ENCODE measurements at places on chromosomes 7 and 10.

DNA sequence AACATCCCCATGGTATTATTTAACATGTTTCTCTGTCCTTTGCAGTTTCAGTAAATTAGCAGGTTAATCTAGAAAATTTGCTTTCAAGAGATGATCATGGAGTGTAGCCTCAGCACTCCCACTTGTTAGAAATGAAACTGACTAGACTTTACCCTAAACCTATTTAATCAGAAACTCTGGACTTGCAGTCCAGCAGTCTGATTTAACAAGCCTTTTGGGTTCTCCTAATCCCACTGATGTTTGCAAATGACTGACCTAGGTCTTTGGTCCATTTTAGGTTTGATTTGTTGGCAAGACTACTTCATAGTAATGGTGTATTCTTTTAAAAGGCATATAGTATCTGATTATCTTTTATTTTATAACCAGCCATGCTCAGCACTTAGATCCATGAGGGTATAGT, 55.5 kb upstream of the SLC25A13 start:
- DNase-seq, result no peak

DNA sequence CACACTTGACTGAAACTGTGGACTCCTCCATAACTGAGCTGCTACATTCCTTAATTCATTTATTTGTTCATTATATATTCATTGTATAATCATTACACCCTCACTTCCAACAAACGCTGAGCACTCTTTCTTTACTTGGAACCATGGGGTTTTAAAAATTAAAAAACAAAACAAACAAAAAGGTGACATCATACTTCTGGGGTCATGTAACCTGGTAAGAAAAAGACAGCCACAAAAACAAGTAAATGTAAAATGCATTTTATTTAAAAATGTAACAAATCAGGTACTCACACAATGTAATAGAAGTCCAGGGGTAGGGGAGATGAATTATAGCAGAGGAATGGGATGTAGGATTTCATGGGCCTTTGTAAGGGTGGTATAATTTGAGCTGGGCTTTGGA, 25.1 kb downstream of the PLEKHS1 start:
- no peak for DNase-seq

DNA sequence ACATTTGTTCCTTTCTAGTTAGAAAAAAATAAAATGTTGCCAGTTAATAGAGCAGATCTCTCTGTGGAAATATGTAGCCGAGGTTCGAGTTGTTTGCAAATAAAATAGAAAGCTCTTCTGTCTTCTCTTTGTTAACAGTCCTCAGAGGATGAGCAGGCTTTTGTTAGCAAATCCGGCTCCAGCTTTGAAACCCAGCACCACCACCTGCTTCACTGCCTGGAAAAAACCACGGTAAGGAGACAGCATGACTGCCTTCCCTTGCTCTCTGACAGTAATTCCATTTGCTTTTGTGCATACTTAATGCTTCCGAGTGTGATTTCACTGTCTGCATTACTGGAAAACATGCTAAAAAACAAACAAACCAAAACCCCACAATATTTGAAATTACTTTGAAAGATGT, 115.6 kb downstream of the TSPAN12 start:
- no peak for DNase-seq

DNA sequence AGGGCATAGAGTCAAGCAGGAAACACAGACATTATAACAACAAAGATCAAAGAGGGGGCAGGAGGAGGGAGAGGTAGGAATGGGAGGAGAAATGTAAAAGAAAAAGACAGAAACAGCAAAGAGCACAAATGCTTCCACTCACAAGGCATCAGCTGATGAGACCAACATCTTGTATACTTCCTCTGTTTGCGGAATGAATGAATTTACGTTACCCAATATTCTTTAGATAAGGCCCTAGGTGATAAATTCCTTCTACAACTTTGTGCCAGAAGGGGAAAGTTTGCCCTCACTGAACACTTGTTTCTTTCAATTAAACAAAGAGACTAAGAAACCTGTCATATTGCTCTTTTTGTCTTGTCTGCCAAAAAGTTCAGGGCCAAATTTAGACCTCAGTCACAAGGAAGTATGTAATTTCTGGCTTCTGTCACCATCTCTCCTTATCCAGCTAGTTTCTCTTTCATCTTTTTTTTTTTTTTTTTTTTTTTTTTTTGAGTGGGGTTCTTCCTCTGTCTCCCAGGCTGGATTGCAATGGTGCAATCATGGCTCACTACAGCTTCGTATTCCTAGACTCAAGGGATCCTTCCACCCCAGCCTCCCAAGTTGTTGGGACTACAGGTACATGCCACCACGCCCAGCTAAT, 116.4 kb upstream of the NANOS1 start:
- DNase-seq, result no peak

GRCh38 chr7:123996327-123996625, 36.6 kb downstream of the TMEM229A start:
- DNase-seq, result no peak

DNA sequence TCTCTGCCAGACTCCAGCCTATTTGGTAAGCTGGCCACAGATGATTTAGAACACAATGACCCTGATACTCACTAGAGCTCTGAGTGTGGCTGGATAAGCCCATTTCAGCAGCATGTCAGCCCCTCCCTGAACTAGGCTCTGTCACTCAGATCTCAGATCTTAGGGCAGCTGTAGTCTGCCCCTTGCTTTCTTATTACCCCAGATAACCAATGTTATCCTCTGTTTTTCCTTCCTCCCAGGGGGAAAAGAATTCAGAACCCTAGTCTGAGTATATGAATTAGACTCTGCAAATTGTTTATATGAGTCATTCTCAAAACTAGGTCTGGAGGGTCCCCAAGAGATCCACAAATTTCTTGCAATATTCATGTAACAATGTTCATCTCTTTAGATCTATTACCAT, 286.2 kb downstream of the KCNMA1 start:
- DNase-seq, result no peak

Measured in CD4-positive, alpha-beta T cell treated with Interleukin-4 for 1 hour (primary cell).